T-cell (primary cell): ENCODE measurements at places on chromosomes 2 and 18. TPM values are rescaled to one million over a fixed set of nuclear protein-coding genes. Genes with fewer than 3 reads are reported as not detected.

DNA sequence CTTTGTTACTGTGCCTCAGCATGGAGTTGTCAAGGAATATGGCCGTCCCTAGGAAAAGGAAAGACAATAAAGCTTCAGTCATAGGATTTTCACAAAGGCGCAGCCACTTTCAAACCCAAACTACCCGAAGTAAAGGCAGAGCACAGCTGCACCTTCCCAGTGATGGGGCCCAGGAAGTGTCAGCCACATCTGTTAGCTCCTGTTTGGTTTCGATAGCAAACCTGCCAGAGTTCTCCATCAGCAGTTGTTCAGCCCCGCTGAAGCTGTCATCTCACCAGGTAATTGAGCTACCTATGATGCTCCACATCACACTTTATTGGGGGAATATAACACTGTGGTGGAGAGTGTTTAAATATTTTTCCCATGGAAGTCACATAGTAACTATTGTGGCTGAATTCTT is 80.7 kb downstream of the LRATD1 start:
- no peak overlapping the region for H3K27ac ChIP-seq
- DNase-seq: no peak
- no peaks in the 10 kb centered on the region for H3K4me1 ChIP-seq
- no peak overlapping the region for H3K4me3 ChIP-seq
- no peaks in the 10 kb centered on the region for H3K27me3 ChIP-seq

DNA sequence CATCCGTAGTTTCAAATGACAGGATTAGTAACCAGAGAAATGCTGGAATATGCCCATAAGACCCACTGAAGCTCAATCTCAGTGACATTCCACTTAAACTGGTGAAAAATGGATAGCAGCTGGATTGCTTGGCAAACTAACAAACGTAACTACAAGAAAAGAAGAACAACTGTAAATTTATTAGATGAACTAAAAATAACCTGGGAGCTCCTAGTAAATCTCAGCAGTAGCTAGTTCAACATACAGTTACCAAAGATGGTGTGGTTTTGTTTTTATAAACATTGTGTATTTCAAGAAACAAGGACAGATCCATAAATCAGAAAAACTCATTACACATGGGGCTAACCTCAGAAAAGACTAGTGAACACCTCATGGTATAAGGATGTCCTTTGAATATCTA is 531.9 kb downstream of the XIRP2 start:
- no peak overlapping the region for H3K4me3 ChIP-seq
- H3K4me1 ChIP-seq: no peaks in the 10 kb centered on the region
- H3K27ac ChIP-seq: no peak overlapping the region
- DNase-seq: no peak
- H3K36me3 ChIP-seq: no peaks in the 10 kb centered on the region
- H3K27me3 ChIP-seq: no peaks in the 10 kb centered on the region

DNA sequence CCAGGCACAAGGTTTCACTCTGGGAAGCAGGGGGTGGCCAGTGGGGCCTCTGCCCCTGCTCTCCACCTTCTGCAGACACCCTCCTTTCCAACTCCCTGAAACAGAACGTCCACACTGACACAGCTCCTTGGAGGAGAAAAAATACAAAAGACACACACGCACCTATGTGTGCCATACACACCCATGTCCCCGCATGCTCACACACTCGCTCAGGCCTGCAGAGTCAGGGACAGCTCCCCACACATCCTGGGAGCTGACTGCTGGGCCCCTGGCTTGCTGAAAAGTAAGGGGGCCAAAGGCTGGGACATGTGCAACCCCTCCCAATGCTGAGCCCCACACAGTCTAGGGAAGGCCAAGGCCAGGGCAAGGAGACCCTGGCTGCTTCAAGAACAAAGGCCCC is 200.5 kb downstream of the TNS1 start:
- H3K4me1 ChIP-seq: no peaks in the 10 kb centered on the region
- no peaks in the 10 kb centered on the region for H3K36me3 ChIP-seq
- DNase-seq: no peak
- H3K4me3 ChIP-seq: no peak overlapping the region

DNA sequence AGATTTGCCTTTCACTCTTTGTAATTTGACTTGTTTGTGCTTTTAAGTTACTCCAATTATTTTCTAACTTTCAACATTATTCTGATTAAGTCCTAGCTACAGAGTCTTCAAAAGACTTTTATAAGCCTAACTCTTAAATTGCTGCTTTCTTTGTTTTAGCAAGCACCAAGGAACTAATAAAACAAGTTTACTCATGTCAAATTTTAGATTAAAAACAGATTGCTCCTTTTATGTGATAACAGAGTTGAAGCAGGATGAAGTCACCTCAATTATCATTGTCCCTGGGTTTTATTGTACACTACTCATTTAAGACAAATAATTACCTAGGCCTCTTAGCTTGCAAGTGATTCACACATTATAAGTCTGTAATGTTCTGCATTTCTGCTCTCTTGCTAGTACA is 678.4 kb downstream of the ERBB4 start:
- H3K4me1 ChIP-seq: no peaks in the 10 kb centered on the region
- DNase-seq: no peak
- H3K27ac ChIP-seq: no peak overlapping the region
- H3K4me3 ChIP-seq: no peak overlapping the region

GRCh38 chr2:42809819-42810120 is 17.4 kb upstream of the HAAO start:
- peak overlapping the region; percentile 49 for H3K4me3 ChIP-seq
- peak overlapping the region; percentile 78 for H3K27ac ChIP-seq

The KANSL1L gene
- 13.0 TPM for total RNA-seq

- no peak overlapping the region for H3K4me3 ChIP-seq
- no peak for DNase-seq
- H3K36me3 ChIP-seq: no peaks in the 10 kb centered on the region
- H3K27ac ChIP-seq: no peak overlapping the region
Measured at GRCh38 chr2:173749315-173749714, 215.9 kb downstream of the SP3 start.

The FSHR gene
- not detected for total RNA-seq

GRCh38 chr2:88281302-88282217 is 111.4 kb downstream of the THNSL2 start:
- no peaks in the 10 kb centered on the region for H3K4me1 ChIP-seq
- H3K4me3 ChIP-seq: no peak overlapping the region
- no peak for DNase-seq
- no peaks in the 10 kb centered on the region for H3K27me3 ChIP-seq

GRCh38 chr2:170514140-170514539 is 201.0 kb upstream of the SP5 start:
- no peak for DNase-seq
- H3K36me3 ChIP-seq: no peaks in the 10 kb centered on the region
- no peaks in the 10 kb centered on the region for H3K4me1 ChIP-seq
- H3K27ac ChIP-seq: no peak overlapping the region
- H3K4me3 ChIP-seq: no peak overlapping the region

- no peak overlapping the region for H3K27ac ChIP-seq
- DNase-seq: no peak
- H3K4me1 ChIP-seq: no peaks in the 10 kb centered on the region
- no peaks in the 10 kb centered on the region for H3K36me3 ChIP-seq
- H3K27me3 ChIP-seq: peaks cover 14% of the 10 kb centered on the region
- no peak overlapping the region for H3K4me3 ChIP-seq
Measured at GRCh38 chr2:15730545-15731212, 139.0 kb downstream of the DDX1 start.

- H3K4me1 ChIP-seq: peaks cover 43% of the 10 kb centered on the region
- no peaks in the 10 kb centered on the region for H3K36me3 ChIP-seq
- no peak overlapping the region for H3K4me3 ChIP-seq
- no peaks in the 10 kb centered on the region for H3K27me3 ChIP-seq
Measured at GRCh38 chr18:75250471-75250821, 39.8 kb downstream of the TSHZ1 start.

- no peak for DNase-seq
- no peaks in the 10 kb centered on the region for H3K4me1 ChIP-seq
- H3K4me3 ChIP-seq: no peak overlapping the region
- H3K27ac ChIP-seq: no peak overlapping the region
- H3K36me3 ChIP-seq: no peaks in the 10 kb centered on the region
Measured at GRCh38 chr2:122421775-122422174, 666.3 kb downstream of the TSN start.

The FAM124B gene
- 1.2 TPM for total RNA-seq

The SCYGR4 gene
- total RNA-seq: not detected

The REG3A gene
- not detected for total RNA-seq

The C1QL2 gene
- total RNA-seq: not detected
